ENCODE measurements at places on chromosomes 7 and 10. TPM values are rescaled to one million over a fixed set of nuclear protein-coding genes. Genes with fewer than 3 reads are reported as not detected.

Gene ADARB2
- total RNA-seq: 10.5 TPM

DNA sequence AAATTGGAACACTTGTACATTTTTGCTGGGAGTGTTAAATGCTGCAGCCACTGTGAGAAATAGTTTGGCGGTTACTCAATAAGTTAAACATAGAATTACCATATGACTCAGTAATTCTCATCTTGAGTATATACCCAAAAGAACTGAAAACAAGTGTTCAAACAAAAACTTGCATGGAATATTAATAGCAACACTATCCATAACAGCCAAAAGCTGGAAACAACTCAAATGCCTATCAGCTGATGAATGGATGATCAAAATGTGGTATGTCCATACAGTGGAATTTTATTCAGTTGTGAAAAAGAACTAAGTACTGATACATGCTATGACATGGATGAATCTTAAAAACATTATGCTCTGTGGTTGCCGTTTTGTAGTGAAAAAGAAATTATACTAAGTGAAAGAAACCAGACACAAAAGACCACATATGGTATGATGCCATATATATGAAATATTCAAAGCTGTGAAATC, 63.0 kb upstream of the SP4 start:
- DNase-seq: no peak
- H3K27ac ChIP-seq: no peak overlapping the region
- H3K36me3 ChIP-seq: no peaks in the 10 kb centered on the region
- no peak overlapping the region for H3K4me3 ChIP-seq
- peaks cover 2% of the 10 kb centered on the region for H3K4me1 ChIP-seq

DNA sequence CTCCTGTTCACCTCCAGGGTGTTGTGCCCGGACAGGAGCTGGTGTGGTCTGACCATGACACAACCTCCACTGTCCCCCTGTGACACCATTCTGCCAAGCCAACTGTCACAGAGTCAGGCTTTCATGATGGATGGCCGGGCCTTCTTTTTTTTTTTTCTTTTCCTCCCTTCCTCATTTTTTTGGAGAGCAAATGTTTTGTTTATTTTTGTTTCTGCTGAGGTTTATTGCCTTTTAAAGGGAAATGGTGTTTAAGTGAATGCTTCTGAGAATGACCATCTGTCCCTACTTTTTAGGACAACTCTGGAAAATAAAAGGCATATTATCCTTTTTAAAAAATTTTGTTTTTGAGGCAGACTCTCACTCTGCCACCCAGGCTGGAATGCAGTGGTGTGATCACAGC, 115.1 kb upstream of the NPS start:
- no peaks in the 10 kb centered on the region for H3K27me3 ChIP-seq
- no peak overlapping the region for H3K27ac ChIP-seq
- H3K4me3 ChIP-seq: no peak overlapping the region
- peaks cover 6% of the 10 kb centered on the region for H3K36me3 ChIP-seq
- no peak for DNase-seq
- H3K4me1 ChIP-seq: no peaks in the 10 kb centered on the region

Gene TAF5
- total RNA-seq: 16.0 TPM

DNA sequence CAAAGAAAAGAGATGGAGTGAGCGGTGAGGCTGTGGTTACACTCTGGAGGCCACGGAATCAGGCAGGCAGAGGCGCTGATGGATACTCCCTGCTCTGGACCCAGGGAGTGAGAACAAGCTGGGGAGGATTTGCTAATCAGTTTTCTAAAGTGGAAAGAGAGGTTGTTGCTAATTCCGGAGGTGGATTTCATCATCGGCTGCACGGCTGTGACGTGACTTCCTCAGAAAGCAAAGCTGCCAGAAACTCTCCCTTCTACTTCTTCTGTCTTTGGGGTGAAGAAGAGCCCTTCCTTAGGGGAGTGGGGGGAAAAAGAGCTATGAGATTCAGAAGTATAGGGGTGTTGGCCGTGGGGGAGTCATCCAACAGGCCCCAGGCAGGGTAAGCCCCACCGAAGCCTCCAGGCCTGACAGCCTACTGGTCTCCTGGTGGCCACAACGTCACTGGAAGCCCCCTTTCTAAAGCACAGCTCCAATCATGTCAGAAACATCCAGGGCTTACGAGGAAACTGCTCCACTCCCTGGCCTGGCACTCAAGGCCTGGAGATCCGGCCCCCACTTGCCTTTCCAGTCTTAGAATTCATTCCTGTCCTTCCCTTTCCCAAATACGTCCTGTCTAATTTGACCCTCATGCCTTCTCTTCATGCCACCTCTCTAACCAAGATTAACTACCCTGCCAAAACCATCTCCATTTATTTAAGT, 114.5 kb downstream of the HIP1 start:
- no peak for DNase-seq
- H3K27me3 ChIP-seq: no peaks in the 10 kb centered on the region
- no peak overlapping the region for H3K4me3 ChIP-seq
- no peak overlapping the region for H3K27ac ChIP-seq

DNA sequence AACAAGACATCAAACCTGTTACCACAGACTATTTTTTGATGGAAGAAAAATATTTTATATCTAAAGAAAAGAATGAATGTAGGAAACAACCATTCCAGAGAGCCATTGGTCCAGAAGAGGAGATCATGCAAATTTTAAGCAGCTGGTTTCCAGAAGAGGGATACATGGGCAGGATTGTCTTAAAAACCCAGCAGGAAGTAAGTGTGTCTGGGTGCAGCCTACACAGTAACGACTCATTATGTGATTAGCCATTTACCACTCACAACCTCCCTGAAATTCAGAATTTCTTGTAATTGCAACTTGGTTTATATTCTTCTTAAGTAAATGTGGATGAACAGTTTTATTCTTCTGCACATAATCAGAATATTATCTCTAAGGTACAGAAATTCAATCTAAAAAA, 46.2 kb downstream of the NOC3L start:
- no peaks in the 10 kb centered on the region for H3K36me3 ChIP-seq
- H3K27me3 ChIP-seq: no peaks in the 10 kb centered on the region
- no peak overlapping the region for H3K27ac ChIP-seq
- no peak for DNase-seq
- H3K4me1 ChIP-seq: no peaks in the 10 kb centered on the region

- no peak overlapping the region for H3K4me3 ChIP-seq
- no peak overlapping the region for H3K27ac ChIP-seq
- no peaks in the 10 kb centered on the region for H3K27me3 ChIP-seq
- no peak for DNase-seq
- no peaks in the 10 kb centered on the region for H3K4me1 ChIP-seq
Measured at GRCh38 chr7:1992554-1992953, 240.2 kb downstream of the MAD1L1 start.

GRCh38 chr10:72308320-72308987, 34.7 kb downstream of the DDIT4 start:
- H3K27ac ChIP-seq: no peak overlapping the region
- H3K4me3 ChIP-seq: no peak overlapping the region
- H3K27me3 ChIP-seq: no peaks in the 10 kb centered on the region
- H3K4me1 ChIP-seq: peaks cover 4% of the 10 kb centered on the region
- no peaks in the 10 kb centered on the region for H3K36me3 ChIP-seq
- no peak for DNase-seq

DNA sequence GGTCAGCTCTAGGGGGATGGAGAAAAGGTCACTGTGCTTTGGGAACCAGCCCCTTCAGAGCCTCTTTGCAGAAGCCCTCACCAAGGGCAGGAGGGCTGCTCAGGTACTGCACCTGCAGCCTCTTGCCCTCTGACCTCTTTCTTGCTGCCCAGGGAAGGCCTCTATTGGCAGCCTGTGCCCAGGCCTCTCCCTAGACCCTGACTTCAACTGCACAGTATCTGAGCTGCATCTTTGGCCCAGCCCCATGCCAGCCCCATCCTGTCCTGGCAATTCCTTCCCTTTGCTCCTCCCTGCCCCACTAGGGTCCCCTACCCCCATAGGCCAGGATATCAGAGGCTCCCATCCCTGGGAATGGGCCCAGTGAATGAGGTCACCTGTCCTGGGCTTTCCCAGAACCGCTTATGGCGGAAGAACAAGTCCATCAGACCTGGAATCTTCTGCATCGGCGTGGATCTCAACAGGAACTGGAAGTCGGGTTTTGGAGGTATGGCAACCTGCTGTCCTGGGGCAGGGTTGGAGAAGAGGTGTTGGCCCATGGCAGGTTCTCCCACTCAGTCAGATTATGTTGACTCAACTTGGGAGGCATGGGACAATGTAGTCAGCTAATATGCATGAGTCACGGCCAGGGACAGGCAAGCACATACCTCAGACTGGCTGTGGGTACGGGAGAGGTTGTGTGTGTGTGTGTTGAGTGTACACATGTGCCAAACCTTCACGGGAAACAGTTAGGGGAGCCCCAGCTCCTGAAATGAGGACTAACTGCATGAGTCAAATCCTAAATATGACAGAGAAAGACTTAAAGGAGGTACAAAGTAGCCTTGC, 17.1 kb upstream of the CPA1 start:
- no peak overlapping the region for H3K27ac ChIP-seq
- no peak overlapping the region for H3K4me3 ChIP-seq
- DNase-seq: no peak
- no peaks in the 10 kb centered on the region for H3K27me3 ChIP-seq
- no peaks in the 10 kb centered on the region for H3K36me3 ChIP-seq

Gene NKX2-3
- not detected for total RNA-seq

DNA sequence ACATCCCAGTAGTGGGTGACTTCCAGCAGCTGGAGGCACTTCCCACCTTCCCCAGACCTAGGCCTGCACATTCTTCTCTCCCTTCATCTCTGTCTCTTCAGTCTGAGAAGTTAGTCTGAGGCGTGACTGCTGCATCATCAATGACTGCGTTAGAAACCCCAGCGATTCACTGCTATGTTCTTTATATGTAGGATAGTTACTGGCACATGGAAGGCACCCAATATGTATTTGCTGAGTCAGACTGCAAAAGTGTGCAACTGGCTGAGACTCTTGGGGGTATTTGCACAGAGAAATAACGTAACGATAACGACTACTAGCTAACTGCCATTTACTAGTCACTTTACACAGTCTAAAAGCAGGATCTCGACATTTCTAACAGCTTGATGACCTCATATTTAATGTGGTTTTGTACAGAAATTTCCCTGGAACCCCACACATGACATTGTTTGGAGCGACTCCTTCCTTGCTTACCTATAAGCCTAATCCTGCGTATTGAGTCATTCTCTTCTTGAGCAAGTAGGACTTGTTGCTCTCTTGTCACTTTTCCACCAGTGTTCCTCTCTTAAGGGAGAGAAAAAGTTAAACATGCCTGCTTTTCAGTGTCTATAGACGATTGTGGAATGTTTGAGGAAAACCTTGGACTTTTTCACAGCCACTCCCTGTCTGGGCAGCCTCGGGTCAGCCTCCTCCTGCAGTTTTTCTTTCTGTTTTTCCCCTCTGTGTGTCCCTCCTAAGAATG, 45.5 kb downstream of the THNSL1 start:
- H3K36me3 ChIP-seq: no peaks in the 10 kb centered on the region
- no peaks in the 10 kb centered on the region for H3K27me3 ChIP-seq
- H3K4me3 ChIP-seq: no peak overlapping the region
- no peak overlapping the region for H3K27ac ChIP-seq

Gene HTR5A
- total RNA-seq: not detected

DNA sequence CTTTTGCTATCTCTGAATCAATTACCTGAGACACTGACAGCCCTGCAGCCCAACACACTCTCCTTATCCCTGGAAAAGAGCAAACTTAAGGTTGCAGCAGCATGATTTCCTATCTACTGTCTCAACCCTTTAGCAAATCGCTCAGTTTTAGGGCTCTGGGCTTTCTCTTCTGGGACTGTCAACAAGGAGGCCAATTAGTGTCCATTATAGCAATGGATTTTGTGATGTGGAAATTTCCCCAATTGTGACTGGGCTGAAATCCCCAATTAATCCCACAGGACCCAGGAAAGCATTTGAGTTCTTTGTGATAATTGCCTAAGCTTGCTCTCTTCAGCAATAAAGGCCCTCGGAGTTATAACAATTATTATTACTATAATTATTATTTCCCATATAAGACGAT, 197.0 kb downstream of the ZNF438 start:
- H3K27me3 ChIP-seq: peaks cover 3% of the 10 kb centered on the region
- no peak overlapping the region for H3K4me3 ChIP-seq
- H3K27ac ChIP-seq: no peak overlapping the region
- H3K4me1 ChIP-seq: no peaks in the 10 kb centered on the region

Gene METTL27
- total RNA-seq: 19.8 TPM

GRCh38 chr10:111297351-111297848, 220.6 kb downstream of the ADRA2A start:
- no peak for DNase-seq
- no peak overlapping the region for H3K4me3 ChIP-seq
- H3K27me3 ChIP-seq: no peaks in the 10 kb centered on the region
- no peaks in the 10 kb centered on the region for H3K36me3 ChIP-seq
- H3K4me1 ChIP-seq: no peaks in the 10 kb centered on the region
- no peak overlapping the region for H3K27ac ChIP-seq

Gene TRIM50
- total RNA-seq: not detected

Measured in prostate gland (tissue), 2 donors.